ENCODE measurements at places on chromosomes 2 and 18. TPM values are rescaled to one million over a fixed set of nuclear protein-coding genes. Genes with fewer than 3 reads are reported as not detected.
A peak's percentile ranks its signal among the peaks of the same experiment; 100 is the strongest.

Gene ST6GAL2
- 0.41 TPM for total RNA-seq

Gene IL1B
- 0.27 TPM for total RNA-seq

Gene RFTN2
- 5.6 TPM for total RNA-seq

Gene CABYR
- not detected for total RNA-seq

- no peak overlapping the region for H3K4me3 ChIP-seq
- H3K27ac ChIP-seq: no peak overlapping the region
- peaks cover 3% of the 10 kb centered on the region for H3K4me1 ChIP-seq
- H3K36me3 ChIP-seq: no peaks in the 10 kb centered on the region
- no peak for DNase-seq
Observed at GRCh38 chr2:11984316-11985158, 238.1 kb downstream of the LPIN1 start.

DNA sequence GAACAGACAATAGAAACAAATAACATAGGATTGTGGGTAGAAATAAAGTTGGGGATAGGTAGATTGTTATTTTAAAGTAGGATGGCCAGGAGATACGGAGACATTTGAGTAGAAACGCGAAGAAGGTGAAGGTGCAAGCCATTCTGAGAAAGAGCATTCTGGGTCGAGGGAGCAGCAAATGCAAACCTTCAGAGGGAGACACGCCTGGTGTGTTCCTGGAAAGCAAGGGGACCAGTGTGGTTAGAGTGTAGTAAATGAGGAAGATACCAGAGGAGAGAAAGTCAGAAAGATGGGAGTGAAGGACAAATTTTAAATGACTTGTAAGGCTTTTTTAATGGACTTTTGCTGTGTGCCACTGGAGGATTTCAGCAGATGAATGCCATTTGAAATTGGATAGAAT is 1.7 kb downstream of the CYP20A1 start:
- H3K36me3 ChIP-seq: peaks cover 25% of the 10 kb centered on the region
- peaks cover 36% of the 10 kb centered on the region for H3K4me1 ChIP-seq
- H3K27me3 ChIP-seq: no peaks in the 10 kb centered on the region
- no peak overlapping the region for H3K27ac ChIP-seq
- no peak for DNase-seq

- peak; percentile 50 for DNase-seq
- no peaks in the 10 kb centered on the region for H3K36me3 ChIP-seq
- H3K27me3 ChIP-seq: no peaks in the 10 kb centered on the region
- no peak overlapping the region for H3K4me3 ChIP-seq
Observed at GRCh38 chr18:48797841-48798255, 152.9 kb downstream of the SMAD7 start.

- H3K36me3 ChIP-seq: peaks cover 53% of the 10 kb centered on the region
- DNase-seq: no peak
Observed at GRCh38 chr2:135637456-135638087, 104.1 kb upstream of the UBXN4 start.

GRCh38 chr18:10044054-10044453 is 130.2 kb downstream of the VAPA start:
- no peak overlapping the region for H3K27ac ChIP-seq
- no peaks in the 10 kb centered on the region for H3K27me3 ChIP-seq
- DNase-seq: no peak
- peaks cover 24% of the 10 kb centered on the region for H3K4me1 ChIP-seq
- H3K36me3 ChIP-seq: no peaks in the 10 kb centered on the region

DNA sequence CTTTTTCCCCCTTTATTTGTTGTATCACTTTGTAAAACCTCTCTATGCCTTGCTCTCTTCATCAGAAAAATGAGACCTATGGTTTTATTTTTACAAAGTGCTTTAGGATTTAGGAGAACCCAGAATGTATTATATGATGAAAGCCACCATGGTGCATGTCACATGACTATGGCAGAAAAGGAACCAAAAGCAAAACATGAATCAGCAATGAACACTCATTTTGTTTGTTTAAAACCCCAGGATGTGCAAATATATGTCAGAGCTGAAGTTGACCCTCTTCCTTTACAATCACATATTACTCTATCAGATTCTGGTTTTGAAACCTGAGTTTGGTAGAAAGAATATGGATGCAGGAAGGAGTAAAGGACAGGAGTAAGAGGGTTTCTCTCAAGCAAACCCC is 70.0 kb downstream of the FIGN start:
- no peak overlapping the region for H3K4me3 ChIP-seq
- H3K36me3 ChIP-seq: no peaks in the 10 kb centered on the region
- peaks cover 55% of the 10 kb centered on the region for H3K4me1 ChIP-seq
- peak overlapping the region; percentile 82 for H3K27ac ChIP-seq
- H3K27me3 ChIP-seq: no peaks in the 10 kb centered on the region
- no peak for DNase-seq

- H3K27me3 ChIP-seq: no peaks in the 10 kb centered on the region
- no peak overlapping the region for H3K27ac ChIP-seq
- no peak overlapping the region for H3K4me3 ChIP-seq
Observed at GRCh38 chr2:172305066-172305465, 122.3 kb upstream of the ITGA6 start.

Data from left ventricle myocardium inferior (tissue), 1 donor.